ENCODE measurements at places on chromosomes 13 and 19.

DNA sequence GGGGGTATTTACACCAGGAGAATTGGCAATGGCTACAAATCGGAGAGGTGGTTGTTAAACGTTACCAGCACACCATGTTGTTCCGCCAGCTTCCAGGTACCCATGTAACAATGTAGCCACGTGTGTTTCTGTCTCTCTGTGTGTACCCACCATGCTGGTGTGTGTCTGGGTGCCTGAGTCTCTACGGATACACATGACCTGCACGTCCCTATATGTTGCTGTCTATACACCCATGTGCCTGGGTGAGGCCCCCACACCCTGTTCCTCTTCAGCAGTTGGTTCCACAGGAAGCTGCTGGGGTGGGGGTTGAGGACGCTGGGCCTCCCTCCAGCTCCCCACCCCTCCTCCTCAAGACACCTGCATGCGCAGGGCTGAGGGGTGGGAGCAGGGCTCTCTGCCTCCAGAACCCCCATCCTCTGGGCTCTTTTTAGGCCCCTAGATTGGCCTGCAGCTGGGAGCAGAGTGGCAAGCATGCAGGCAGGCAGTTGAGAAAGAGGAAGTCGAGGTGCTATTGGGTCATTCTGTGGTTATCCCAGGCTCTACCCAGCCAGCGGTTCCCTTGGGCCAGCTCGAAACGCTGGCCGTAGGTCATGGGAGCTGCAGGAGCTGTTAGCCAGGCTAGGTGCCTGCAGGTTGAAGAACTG lies at the start of gene ARHGEF18:
TSS of gene ARHGEF18 (plus strand) at position 351 of the 644 bp plus-strand sequence. CDS start 13,954 bp downstream, outside the sequence.
- peak; percentile 57 for ATAC-seq

- ATAC-seq: no peak
These were observed 61.1 kb downstream of the PIBF1 start for GRCh38 chr13:72842991-72843390.

GRCh38 chr13:48571126-48571913 lies 38.4 kb upstream of the RCBTB2 start:
- ATAC-seq: no peak

GRCh38 chr13:23825179-23825578 lies 64.0 kb downstream of the MIPEP start:
- ATAC-seq: no peak

- ATAC-seq: no peak
These were observed 174.6 kb downstream of the SUCLA2 start for GRCh38 chr13:47826471-47826870.

- no peak for ATAC-seq
These were observed 2.3 kb upstream of the CARM1 start for GRCh38 chr19:10868872-10869547.

GRCh38 chr13:83620530-83621220 lies 261.6 kb downstream of the SLITRK1 start:
- ATAC-seq: no peak

DNA sequence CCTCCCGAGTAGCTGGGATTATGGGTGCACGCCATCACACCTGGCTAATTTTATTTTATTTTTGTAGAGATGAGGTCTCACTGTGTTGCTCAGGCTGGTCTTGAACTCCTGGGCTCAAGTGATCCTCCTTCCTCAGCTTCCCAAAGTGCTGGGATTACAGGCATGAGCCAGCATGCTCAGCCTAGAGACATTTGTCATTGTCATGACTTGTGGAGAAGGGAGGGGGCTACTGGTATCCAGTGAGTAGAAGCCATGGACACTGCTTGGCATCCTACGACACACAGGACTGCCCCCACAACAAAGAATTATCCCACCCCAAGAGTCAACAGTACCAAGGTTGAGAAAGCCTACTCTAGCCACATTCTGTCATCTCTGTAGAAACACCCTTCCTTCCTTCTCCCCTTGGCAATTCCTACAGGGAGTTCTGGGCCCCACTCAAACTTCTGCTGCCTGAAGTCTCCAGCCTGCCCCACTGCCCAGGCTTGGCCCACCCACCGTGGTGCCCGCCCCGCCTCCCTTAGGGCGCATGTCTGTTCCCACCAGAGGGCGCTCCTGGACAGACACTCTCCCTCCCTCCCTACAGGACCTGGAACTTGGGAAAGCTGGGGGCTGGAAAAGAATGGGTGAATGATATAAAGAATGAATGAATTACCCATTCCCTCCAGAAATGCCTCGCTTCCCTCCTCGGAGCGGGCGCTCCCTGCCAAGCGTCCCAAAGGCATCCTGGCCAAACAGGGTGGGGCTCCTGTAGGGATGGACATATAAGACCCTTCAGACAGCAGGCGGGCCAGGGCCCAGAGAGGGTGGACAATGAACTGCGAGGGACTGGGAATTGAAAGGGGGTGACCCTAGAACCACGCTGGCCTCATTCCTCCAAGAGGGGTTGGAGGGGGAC lies 5.5 kb upstream of the EMP3 start:
- ATAC-seq: peak; percentile 15

GRCh38 chr19:34263745-34264237 lies 9.4 kb downstream of the GARRE1 start:
- ATAC-seq: no peak

GRCh38 chr19:49749771-49750170 lies 13.3 kb downstream of the TSKS start:
- ATAC-seq: no peak

GRCh38 chr19:33279430-33280350 lies 22.6 kb downstream of the CEBPA start:
- ATAC-seq: no peak
